ENCODE measurements at places on chromosomes 2 and 18.

DNA sequence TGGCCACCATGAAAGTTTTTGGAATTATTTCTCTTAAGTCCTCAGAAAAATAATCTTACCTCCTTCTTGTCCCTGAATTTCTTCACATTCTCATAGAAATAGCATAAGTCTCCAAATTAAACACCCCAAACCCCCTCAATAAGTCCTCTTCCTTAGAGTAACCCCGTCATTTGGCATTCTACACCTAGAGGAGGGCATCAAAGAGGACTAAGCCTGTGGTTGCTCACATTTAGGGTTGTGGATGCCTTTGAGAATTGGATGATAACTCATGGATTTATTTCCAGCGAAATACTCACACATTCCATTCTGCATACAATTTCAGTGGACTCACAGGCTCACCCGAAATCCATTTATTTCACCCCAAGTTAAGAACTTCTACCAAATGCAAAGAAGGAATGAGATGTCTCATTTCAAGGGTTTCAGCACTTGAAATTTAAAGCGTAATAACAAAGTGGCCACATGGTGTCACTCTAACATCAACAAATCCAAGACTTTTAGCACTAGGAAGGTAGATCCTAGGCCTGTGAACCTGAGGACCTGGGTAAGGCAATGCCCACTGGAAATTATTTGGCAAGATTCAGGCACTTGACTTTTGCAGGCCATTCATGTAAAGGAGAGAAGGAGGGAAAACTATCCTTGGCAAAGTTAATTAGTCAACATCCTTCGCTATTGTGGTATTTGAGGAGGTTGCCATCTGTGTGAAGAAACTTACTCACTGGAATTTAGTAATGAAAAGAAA, 24.6 kb downstream of the DYTN start:
- DNase-seq: peak; percentile 11

DNA sequence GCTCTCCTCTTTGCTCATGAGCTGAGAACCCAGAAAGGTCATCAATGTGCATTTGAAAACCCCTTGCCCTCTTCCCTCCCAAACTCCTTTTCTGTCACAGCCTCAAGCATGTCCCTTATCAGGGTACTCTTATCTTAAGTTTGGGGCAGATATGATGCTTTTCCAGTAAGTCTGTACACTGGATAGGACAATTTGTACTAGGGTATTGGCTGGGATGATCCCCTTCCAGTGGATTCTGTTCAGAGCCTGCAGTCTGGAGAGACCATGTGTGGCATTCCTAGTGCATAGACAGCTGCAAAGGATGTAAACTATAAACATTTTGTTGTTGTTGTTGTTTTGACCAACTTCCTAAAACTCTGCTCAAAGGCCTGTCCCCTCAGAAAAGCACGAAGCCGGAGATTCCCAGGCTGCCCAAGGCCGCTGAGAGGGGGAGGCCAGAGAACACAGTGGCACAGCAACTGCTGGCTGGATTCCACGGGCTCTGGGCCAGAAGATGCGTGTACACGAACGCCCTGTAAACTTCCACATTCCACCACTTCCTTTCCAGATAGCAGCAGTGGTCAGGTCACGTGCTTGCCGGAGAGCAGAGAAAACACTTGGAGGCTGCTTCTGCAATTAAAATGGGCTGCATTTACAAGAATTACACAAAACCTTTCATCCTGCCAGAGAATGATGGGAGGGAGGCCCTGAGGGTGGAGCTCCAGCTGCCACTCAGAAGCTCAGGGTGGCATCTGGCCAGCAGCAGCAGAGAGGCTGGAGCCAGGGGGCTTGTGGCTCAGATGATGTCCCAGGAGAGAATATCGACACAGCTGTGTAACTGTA, 42.1 kb downstream of the BMP10 start:
- DNase-seq: peak; percentile 84

DNA sequence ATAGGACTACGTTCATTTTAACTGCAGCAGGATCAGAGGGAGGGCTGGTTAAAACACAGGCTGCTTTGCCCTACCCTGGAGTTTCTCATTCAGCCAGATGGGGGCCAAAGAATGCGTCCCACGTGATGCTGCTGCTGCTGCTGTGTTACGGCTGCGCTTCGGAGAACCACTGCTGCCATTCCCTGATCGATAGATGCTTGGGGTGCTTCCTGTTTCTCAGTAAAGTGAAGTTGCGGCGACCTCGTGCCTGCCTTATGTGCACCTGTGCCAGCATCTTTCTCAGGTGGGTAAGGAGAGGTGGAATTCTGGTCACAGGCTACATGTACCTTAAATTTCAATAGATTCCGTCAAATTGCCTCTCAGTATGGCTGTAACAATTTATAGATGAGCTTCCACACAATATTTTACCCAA, 24.7 kb upstream of the TOGARAM2 start:
- no peak for DNase-seq

GRCh38 chr18:35611518-35611917, 30.0 kb downstream of the GALNT1 start:
- DNase-seq: no peak

GRCh38 chr2:64599469-64599868, 54.2 kb downstream of the SERTAD2 start:
- DNase-seq: no peak

GRCh38 chr2:37682473-37682872, 11.0 kb upstream of the CDC42EP3 start:
- DNase-seq: no peak

- DNase-seq: no peak
Measured at GRCh38 chr18:22340331-22340730, 77.4 kb downstream of the CTAGE1 start.

- DNase-seq: no peak
Measured at GRCh38 chr18:52652391-52652790, 312.4 kb downstream of the DCC start.

DNA sequence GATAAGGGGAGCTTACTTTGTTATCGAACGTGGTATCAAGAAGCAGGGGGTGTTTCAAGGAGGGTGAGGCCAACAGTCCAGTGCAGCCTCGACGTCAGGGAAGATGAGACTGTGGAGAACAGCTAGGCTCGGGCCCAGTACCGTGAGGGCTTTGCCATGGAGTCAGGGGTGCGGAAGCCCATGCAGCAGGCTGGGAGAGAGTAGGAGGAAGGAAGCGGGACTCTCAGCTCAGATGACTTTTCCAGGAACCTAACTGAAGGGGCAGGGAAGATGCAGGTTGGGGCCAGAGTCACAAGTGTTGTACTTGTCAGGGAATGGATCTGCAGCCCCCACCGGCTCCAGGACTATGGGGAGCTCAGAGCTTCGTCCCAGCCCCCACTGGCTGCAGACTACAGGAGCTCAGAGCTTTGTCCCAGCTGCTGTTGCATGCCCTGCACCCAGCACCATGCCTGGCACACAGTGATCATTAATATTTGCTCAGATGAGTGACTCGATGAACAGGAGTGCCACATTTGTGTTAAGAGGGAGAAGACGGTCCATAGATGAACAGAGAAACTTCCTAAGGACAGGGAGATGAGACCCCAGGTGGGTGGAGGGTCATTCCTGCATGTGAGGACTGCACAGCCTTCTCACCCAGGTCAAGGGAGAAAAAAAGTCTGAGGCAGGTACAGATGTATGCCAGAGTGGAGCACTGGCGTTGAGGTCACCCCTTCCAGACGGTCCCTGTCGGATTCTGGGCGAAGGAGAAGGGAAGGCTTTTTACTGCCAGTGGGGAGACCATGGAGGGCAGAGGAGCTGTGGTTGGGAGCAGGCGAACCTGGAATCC, 36.4 kb downstream of the PTGR3 start:
- DNase-seq: no peak

- DNase-seq: no peak
Measured at GRCh38 chr2:42953216-42953615, 160.8 kb upstream of the HAAO start.

DNA sequence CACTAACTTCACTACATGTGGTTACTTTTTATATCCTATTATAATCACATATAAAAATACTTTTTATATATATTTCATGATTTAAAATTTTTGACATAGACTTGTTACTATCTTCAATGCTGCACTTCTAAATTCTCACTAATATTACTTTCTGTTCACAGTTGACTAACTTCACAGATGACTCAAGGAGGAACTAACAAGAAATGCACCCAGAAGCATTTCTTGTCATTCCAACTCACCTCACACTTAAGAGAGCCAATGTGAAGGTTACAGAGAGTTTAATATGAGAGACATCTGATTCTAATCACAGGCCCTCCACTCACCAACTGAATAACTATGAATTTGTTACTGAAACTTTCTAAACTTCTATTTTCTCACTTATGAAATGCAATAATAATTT, 399.8 kb upstream of the SLC8A1 start:
- DNase-seq: no peak

DNA sequence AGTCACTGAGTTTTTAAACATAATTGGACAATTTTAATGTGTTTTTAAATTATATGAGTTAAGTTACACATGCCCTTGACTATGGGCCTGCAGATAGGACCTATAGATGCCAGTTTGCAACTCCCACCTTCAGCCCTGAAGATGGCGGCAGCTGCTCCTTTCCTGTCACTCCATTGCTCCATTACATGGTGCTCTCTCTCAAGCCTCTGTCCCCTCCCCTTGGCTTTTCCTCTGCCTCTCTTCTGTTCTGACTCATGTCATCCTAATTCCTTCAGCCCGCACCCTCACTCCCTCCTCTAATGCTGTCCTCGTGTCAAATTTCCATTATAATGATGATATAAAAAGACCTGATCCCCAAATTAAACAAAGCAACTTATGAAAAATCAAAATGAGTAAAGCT, 133.7 kb upstream of the HNRNPA3 start:
- DNase-seq: no peak

DNA sequence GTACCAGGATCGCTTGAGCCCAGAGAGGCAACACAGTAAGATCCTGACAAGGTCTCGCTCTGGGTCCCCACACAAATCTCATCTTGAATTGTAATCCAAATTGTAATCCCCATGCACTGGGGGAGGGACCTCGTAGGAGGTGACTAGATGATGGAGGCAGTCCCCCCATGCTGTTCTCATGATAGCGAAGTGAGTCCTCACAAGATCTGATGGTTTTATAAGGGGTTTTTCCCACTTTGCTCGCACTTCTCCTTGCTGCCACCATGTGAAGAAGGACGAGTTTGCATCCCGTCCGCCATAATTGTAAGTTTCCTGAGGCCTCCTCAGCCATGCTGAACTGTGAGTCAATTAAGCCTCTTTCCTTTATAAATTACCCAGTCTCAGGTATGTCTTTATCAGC, 46.0 kb upstream of the SERTAD2 start:
- no peak for DNase-seq

- DNase-seq: peak; percentile 38
Measured at GRCh38 chr2:204871231-204871953, 326.1 kb downstream of the PARD3B start.

DNA sequence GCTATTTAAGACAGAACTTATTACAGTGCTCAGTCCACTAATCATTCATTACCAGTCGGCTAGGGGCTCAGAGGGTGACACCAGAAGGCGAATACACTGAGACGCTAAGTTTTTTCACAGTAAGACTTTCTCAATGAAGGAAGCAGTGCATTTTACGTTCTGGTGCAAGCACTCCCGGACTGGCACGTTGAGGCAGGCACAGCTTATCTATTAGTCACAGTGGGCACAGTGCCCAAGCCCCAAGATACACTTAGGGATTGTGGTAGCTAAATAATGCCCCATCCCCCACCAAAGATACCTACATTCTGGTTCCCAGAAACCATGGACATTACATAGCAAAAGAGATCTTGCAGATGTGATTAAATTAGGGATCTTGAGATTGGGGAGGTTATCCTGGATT, 32.6 kb upstream of the BCL11A start:
- DNase-seq: no peak

- DNase-seq: no peak
Measured at GRCh38 chr2:160275656-160276055, 75.6 kb upstream of the ITGB6 start.

- DNase-seq: no peak
Measured at GRCh38 chr18:27661320-27662018, 476.4 kb upstream of the CHST9 start.

DNA sequence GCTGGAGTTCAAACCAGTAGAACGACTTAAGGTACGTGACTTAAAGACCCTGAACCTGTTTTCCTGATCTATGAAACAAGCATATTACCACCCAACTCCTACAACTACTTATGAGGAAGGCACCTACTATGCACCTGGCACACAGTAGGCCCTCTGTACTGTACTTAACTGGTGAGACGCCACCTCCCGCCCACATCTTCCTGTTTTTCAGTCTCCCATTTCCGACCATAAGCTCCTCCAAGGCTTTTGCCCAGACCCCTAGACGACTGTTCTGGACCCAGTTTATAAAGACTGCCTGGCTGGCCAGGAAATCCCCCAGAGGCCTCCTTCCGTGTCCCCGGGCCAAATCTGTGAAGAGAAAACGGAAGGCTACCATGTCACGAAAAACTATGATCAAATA, 1.5 kb downstream of the GALNT14 start:
- DNase-seq: no peak

DNA sequence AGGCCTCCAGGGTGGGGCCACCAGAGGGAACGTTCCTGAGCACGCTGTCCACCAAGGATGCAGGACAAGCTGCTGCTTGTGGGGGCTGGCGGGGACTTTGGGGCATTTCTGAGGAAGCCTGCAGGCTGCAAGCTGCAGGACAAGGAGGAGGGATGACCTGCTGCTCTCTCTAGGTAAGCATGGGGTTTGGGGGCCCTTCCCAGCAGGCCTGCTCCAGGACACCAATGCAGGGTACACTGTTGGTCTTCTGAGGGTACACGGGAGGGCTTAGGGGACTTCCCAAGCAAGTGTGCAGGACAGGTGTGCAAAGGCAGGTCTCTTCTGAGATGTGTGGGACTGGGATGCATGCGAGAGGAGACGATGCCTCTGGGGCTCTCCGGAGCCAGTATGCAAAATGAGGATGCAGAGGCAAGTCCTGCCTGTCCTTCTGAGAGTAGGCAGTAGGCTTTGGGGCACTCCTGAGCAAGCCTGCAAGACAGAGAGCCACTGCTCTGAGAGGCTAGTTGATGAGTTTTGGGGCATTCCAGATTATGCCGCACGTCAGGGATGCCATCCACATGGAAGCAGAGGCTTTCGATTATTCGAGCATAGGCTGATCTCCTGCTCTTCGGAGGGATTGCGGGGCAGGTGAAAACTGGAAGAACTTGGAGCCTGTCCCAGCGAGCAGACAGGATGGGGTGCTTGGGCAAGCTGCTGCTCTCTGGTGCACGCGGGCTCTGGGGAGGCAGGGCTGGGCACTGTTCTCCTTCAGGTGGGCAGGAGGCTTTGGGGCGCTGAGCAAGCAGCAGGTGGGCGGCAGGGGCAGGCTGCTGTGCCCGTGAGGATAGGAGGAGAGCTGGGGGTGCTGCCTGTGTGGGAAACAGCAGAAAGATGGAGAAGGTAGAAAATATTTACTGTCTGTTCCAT, 44.6 kb downstream of the CNGA3 start:
- DNase-seq: no peak

All from fibroblast of skin of left biceps (primary cell).